HFFc6 (cell line): ENCODE measurements at places on chromosomes 5 and 9. TPM values are rescaled to one million over a fixed set of nuclear protein-coding genes. Genes with fewer than 3 reads are reported as not detected.

DNA sequence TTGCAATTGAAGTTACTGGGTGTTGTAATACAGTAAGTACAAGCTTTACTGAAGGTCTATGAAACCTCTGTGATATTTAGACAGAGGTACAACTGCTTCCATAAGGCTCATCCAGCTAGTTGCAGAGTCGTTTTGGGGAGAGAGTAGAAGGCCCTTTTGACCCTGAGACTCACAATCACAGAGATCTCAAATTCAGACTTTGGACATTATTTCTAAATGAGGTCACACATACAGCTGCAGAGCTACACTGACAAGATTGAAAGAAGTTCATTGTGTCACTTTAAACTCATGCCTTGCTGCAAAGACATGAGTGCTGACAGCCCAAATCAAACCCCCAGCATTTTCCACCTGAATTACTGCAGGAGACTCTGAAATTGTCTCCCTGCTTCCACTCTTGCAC lies 205.9 kb upstream of the TMEM161B start:
- DNase-seq, result no peak

DNA sequence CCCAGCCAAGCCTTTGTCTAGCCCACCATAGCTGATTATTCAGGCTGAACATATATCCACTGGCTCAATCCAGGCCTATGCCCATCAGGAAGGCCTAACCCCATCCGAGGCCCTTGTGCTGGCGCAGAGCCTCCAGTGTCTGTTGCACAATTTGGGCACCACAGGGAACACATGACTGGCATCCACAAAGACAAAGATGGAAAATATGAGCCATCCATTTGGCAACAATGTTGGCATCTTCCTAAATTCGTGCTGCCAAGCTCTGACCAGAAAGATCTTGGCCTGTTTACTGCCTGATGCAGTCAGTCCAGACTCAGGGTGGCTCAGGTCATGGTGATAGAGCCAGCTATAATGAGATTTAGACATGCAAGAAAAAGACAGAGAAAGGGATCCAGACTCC lies 233.8 kb downstream of the PIK3R1 start:
- no peak for DNase-seq

DNA sequence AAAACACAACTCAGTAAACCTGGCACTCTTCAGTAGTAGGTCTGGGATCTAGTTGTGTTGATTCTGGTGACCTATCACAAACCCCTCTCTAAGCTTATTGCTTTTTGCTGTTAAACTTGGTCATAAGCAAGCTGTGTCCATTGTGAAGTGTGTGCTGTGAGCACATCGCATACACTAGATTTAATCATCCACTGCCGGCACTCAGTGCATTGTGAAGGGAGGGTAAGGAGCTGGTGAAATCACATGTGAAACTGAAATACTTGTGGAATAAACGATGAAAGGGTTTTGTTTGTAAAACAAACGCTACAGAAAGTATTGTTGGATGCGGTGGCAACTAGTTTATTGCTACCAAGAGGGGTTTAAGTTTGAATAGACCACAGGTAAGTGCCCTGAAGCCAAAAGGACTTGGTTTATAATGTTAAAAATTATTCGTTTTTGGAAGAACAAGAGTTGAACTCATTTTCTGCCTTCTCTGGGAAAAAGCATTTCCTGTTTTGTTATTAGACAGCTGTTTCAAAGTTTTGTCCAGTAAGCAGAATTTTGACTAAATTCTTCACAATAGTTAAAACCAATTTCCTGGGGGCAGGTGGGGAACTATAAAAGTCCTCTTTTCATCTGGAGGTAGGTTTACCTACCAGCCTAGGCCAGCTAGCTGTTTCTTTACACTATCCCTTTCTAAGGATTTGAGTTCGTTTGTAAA lies 24.6 kb downstream of the TJP2 start:
- DNase-seq, result no peak

DNA sequence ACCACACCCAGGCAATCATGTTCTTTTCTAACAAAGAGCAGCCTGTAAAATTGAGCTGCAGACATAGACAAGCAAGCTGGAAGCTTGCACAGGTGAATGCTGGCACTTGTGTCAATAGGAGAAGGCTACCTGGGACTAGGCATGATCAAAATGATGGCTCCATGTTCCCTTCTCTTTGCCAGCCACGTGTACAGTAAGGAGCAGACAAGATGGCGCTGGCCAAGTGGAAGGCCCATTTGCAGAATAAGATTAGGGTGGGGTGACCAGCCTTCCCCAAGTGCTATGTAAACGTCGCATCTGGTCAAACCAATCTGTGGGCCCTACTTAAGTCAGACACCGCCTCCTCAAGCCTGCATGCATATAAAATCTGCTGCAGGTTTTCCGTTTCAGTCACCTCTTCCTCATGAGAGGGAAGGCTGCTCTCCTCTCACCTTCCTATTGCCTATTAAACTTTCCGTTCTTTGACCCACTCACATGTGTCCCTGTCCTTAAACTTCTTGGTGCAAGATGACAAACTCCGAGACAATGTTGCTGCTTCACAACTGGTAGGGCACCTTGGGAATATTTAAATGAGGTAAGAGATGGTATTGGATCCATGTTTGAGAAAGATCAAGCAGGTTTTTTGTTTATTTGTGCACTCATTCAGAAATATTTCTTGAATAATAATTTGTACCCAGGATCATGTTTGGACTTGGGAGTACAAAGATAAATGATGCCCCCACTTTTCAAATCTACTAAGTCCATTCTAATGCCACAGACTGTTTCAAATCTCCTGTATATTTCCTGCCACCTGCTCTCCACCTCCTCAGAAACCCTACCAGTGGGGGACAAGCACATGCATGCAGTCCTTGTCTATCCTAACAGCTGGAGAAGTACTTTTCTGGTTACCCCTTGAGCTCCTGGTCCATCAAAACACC lies 30.7 kb upstream of the TGFBR1 start:
- no peak for DNase-seq

- DNase-seq, result no peak
Measured at GRCh38 chr9:81079055-81079454, 610.3 kb downstream of the TLE1 start.

DNA sequence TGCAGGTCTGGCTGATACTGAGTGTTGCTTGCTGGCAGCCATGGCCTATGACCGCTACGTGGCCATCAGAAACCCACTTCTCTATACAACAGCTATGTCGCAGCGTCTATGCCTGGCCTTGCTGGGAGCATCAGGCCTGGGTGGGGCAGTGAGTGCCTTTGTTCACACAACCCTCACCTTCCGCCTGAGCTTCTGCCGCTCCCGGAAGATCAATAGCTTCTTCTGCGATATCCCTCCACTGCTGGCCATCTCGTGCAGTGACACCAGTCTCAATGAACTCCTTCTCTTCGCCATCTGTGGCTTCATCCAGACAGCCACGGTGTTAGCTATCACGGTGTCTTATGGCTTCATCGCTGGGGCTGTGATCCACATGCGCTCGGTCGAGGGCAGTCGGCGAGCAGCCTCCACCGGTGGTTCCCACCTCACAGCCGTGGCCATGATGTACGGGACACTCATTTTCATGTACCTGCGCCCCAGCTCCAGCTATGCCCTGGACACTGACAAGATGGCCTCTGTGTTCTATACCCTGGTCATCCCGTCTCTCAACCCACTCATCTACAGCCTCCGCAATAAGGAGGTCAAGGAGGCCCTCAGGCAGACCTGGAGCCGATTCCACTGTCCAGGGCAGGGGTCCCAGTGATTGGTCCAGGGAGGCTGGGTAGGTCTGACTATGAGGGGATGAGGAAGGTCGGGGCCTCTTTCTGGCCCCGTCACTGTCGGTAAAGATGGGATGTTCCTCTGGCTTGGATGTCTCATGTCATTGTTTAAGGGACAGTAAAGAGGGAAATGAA lies 718 bp downstream of the OR5C1 start:
- no peak for DNase-seq

DNA sequence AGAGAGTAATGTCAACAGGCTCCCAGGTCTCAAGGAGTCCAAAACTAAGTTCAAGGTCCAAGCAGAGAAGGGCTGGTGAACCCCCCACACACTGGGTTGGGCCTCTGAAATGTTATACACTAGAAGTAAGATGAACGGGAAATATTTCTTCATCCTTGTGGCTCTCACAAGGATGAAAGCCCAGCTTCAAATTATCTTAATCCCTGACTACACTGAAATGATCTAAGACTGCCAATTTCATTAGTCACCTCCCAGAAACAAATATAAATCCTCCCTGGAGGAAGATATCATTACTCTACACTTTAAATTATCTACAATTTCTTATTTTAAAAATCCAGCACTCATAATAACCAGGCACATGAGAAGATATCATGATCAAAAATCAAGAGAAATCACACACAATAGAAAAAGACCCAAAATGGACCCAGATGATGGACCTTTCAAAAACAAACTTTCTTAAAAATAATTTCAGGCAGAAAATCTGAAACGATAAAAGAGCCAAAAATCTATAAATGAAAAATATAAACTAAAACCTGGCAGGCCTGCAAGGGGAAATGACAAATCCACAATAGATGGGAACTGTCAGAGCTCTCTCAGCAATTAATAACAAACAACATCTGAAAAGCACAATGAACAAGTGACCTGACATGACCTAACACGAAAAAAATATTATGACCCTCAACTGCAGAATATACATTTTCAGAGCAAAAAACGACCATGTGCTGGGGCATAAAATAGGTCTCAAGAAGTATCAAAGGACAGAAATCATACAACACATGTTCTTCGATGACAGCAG lies 117.4 kb downstream of the GPR21 start:
- no peak for DNase-seq

GRCh38 chr5:88883059-88883835 lies at the start of gene MEF2C:
Gene MEF2C, minus strand, starts transcription at chr5:88883184. Its CDS starts 59,396 bp downstream, at chr5:88823788.
- DNase-seq, result peak; percentile 82

DNA sequence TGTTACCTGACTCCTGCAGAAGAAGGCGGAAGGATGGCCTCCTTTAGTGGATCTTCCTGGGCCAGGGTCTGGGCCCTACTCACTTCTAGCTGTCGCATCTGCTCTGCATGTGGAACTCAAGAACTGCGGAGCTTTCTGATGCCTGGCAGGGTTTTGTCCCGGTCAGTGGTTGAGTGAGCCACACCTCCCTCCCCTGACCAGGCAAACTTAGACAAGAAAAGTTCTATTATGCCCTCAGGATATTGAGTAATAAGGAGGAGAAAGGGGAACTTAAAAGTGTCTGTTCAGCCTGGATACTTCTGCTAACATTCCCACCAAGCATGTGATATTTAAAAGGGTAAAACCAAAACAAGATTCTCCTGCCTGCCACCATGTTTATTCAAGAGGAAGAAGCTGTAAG lies at the start of gene FYB1:
Gene FYB1 (minus strand): TSS at position 127 of the 400 bp plus-strand sequence. CDS start 16,603 bp downstream, outside the sequence.
- peak; percentile 67 for DNase-seq

- DNase-seq, result no peak
Measured at GRCh38 chr5:74054139-74054538, 428.1 kb downstream of the ARHGEF28 start.

GRCh38 chr5:176543428-176544182 lies 5.5 kb upstream of the CDHR2 start:
- DNase-seq, result no peak

The MEIKIN gene
- total RNA-seq, result not detected in 3 replicates

DNA sequence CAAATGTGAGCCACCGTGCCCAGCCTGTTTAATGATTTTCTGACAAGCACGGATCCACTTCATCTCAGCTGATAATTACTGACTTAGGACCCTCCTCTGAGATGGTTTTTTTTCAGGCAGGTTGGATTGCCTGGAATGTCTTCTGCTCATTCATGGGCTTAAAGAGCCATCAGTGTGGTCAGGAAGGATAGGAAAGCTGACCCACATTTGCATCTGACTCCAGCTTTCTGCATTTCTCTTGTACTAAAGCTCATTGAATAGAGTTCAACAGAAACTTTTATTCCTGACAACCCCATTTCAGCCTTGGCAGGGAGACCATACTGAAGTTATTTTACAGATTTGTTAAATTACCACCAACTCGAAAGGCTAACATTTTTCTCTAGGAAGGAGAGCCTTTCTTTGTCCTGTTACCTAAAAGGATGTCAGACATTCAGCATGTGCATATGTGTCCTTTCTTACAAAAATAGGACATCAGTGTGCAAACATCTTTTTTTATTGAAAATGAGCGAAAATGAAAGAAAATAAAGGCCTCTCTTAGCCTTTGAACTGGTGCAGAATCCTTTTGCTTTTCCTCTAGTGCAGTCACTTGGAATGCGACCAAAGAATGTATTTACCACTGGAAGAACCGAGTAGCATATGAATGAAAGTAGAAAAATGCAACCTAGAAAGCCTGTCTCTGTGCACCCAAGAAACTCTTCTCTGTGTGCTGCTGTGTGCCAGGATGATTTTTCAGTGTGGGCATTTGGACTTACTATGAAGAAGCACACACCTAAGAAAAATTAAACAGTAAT lies 26.6 kb downstream of the ADCY2 start:
- DNase-seq, result no peak

DNA sequence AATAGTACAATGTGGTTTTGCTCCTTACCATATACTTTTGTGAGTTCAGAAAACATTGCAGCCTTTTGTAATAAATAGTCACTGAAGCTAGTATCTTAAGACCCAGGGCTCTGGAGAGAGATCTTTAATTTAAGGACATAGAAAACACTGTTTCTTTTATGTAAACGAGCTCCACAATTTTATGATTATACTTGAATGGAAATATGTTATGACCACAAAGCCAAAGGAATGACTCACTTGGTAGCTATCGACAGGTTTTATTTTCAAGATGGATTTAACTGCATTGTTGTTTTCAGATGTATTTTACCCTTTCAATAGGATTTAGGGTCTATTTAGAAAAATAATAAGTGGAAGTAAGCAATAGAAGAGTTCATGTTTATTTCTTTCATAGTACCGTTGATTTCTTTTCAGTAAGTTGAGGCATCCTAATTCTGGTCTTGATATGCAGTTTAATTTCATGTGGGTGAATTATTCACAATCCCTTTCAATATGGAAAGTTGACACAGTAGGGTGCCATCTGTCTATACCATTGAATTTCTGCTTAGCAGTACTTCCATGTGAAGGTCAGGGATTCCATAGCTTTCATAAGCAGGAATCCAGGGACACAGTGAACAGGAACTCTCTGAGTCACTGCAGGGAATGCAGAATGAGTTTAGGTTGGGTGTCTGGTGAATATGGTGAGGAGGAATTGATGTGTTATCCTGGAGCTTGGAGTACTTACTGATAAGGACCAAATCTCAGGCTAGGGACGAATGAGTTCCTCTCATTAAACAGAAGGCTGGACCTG lies 157.6 kb downstream of the CD180 start:
- peak; percentile 56 for DNase-seq

- no peak for DNase-seq
Measured at GRCh38 chr5:137792303-137792702, 38.1 kb upstream of the HNRNPA0 start.

DNA sequence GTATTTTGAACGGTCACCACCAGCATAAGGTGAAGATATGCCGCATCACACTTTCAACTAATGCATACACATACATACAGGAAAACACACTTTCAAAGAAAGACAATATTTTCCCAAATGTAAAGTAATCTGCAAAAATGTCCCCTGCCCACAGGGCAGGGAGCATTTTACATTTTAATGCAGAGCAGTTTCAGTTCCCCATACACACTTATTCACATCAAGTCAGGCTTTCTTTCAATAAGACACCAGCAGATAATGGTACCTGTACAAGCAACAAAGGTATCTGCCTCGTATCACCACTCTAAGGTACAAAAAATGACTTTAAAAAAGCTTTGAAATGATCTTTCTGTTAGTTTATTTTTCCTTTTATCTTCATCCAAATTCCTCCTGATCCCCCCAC lies 247.1 kb upstream of the CCNG1 start:
- DNase-seq, result no peak

- DNase-seq, result no peak
Measured at GRCh38 chr5:112293587-112293986, 125.5 kb downstream of the EPB41L4A start.
